Right renal pelvis (tissue), 4 donors: ENCODE measurements at places on chromosomes 12 and 14. TPM values are rescaled to one million over a fixed set of nuclear protein-coding genes. Genes with fewer than 3 reads are reported as not detected.

DNA sequence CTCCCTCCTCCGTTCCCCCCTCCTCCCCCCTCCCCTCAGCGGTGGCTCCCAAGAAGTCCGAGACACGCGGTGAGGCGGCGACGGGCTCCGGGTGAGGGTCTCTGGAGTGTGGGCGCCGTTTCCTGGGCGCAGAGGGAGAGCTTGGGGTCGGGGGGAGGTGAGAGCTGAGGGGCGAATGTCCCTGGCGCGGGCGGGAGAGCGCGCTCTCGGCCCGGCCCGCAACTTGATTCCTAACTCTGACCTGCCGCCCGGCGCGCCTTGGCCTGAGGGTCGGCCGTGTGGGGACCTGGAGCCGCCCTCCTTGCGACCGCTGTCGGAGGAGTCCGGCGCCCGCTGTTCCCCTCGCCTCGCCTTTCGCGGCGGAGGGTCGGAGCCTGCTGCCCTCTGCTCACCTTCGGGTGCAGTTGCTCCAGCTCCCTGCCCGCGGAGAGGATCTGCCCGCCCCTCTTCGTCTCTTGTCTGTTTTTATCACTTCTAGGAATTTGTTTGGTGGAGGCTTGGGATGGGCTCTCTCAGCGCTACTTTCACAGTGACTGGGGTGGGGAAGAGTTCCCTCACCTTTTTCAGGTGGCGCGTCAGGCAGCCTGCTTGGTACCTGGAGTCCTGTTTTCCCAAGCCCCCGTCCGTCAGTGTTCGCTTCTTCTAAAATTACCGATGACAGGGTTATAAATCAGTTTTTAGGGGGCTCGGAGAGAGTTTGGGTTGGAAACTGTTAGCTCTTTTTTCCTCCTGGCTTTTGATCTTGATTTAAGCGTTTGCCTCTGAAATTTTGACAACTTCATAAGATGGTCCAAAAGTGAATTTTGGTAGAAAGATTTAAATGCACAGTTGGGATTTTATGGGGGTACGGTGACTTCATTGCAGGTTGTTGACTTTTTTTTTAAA, 495 bp downstream of the ADIPOR2 start:
- peak; percentile 48 for DNase-seq

DNA sequence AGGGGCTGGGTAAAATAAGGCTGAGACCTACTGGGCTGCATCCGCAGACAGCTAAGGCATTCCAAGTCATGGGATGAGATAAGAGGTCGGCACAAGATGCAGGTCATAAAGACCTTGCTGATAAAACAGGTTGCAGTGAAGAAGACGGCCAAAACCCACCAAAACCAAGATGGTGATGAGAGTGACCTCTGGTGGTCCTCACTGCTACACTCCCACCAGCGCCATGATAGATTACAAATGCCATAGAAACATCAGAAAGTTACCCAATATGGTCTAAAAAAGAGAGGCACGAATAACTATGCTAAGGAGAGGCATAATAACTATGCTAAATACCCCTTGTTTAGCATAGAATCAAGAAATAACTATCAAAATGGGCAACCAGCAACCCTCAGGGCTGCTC, 46.2 kb upstream of the MAP3K9 start:
- DNase-seq, result no peak

Gene AMDHD1
- polyA plus RNA-seq, result 1.2 TPM

DNA sequence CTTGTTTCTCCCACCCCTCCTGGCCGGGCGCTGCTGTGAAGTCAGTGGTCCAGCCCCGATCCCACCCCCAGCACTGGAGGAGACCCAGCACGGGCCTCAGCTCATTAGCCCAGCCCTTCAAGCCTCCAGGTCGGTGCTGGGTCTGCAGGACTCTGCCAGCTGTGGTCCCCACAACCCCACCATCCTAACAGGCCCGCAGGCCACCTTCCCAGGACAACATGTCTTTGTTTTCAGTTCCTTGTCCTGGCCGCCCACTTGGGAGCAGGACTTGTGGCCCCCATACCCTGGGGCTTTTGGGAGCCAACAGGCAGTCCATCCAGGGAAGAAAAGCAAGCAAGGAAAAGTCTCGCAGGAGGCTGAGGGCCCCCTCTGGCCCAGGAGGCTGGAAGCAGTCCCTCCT, 60.0 kb downstream of the HRK start:
- DNase-seq, result no peak

Gene PLA2G1B
- 0.37 TPM for polyA plus RNA-seq

Gene BLTP3B
- polyA plus RNA-seq, result 24.3 TPM

Gene GALNT9
- 8.8 TPM for polyA plus RNA-seq

Gene KRT6C
- not detected for polyA plus RNA-seq

DNA sequence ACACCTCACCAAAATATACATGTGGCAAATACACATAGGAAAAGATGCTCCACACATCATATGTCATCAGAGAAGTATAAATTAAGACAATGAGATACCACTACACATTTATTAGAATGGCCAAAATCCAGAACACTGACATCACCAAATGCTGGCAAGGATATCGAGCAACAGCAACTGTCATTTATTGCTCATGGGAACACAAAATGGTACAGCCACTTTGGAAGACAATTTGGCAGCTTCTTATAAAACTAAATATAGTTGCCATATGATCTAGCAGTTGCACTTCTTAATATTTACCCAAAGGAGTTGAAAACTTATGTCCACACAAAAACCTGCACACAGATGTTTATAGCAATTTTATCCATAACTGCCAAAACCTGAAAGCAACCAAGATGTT, 7.0 kb upstream of the KCNK13 start:
- DNase-seq, result no peak

DNA sequence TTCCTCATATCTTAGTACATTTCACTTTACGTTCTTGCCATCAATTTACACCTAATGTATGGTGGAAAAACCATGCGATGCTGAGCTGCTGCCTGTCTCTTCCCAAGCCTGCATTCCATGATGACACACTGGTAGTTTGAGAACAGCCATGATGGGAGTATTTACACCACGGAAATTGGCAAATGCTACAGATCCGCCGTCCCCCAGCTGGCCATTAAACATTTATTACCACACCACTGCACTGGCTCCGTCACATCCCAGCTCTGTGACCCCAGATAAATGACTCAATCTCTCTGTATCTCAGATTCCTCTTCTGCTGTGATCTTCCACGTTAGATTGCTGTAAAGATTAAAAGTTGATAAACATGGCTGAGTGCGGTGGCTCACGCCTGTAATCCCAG, 13.9 kb downstream of the ESRRB start:
- DNase-seq, result no peak

Gene SLC6A15
- 0.38 TPM for polyA plus RNA-seq

DNA sequence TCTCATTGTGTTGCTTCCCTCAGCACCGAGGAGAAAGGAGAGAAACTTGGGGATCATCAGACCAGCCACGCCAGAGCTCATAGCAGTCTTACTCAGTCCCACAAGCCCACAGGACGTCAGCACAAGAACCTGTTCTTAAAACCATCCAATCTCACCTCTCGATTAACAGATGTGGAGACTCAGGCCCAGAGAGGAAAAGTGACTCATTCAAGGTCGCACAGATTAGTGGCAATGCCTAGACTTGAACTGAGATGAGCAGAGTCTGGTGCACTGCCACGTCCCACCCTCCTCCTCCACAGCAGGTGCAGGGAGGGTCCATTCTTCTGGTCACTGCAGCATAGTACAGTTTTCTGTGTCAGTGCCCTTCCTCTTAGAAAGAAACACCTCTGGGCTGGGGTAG, 154.9 kb upstream of the PZP start:
- no peak for DNase-seq

GRCh38 chr12:129184127-129184928, 331.1 kb downstream of the GLT1D1 start:
- DNase-seq, result peak; percentile 12

GRCh38 chr14:80681651-80682050, 259.9 kb downstream of the CEP128 start:
- no peak for DNase-seq

- DNase-seq, result peak; percentile 44
Measured at GRCh38 chr12:69639400-69640016, 28.8 kb upstream of the LRRC10 start.

- no peak for DNase-seq
Measured at GRCh38 chr14:104775073-104775489, 20.5 kb downstream of the AKT1 start.

DNA sequence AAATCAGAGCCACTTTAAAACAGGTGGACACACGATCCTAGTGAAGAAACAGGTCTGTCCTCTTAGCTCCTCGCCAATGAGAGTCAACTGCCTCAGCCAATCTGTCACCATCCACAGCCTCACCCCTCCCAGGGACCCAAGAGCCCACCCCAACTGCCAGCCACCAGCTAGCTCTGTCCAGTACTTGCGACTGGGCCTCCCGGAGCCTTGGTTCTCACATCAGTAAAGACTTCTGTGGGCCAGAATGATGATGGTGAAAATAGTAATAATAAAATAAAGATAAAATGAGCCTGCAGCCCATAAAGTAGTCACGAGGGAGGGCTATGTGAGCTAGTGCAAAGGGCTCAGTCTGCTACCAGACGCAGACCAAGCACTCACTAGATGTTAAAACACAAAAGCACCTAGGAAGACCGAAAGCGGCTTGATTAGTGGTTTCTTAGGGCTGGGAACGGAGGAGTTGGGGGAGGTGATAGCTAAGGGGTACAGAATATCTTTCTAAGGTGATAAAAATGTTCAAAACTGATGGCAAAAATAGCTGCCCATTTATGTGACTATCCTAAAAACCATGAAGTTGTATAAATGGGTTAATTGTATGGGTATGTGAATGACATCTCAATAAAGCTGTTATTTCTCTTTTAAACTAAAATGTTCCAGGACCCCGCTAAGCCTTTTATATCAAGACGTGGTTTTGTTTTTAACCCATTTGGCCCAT, 39.8 kb downstream of the ACTN1 start:
- no peak for DNase-seq

DNA sequence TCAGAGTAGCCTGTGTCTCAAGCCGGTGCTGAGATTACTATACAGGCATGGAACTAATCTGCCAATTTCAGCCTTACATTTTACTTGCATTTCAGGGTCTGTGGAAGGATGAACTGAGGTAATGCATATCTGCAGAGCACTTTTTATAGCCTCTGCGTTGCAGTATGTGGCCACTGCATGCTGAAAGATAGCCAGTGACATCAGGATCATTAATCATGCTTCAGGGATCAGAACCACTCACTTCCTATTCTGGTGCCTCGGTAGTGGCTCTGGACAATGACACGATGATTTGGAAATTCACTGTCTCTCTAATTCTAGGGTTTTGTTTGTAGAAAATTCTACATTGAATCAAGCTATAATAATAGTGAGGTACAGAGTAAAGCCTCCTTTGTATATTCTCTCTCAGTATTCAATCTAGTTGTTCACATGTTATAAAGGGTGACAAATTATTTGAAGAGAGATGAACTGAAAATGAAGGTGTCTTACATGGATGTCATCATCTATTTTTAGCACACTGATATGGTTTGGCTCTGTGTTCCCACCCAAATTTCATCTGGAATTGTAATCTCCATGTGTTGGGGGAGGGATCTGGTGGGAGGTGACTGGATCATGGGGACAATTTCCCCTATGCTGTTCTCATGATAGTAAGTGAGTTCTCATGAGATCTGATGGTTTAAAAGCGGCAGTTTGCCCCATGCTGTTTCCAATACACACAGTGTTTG, 554.3 kb upstream of the MIS18BP1 start:
- no peak for DNase-seq

Gene CDK17
- 33.3 TPM for polyA plus RNA-seq

DNA sequence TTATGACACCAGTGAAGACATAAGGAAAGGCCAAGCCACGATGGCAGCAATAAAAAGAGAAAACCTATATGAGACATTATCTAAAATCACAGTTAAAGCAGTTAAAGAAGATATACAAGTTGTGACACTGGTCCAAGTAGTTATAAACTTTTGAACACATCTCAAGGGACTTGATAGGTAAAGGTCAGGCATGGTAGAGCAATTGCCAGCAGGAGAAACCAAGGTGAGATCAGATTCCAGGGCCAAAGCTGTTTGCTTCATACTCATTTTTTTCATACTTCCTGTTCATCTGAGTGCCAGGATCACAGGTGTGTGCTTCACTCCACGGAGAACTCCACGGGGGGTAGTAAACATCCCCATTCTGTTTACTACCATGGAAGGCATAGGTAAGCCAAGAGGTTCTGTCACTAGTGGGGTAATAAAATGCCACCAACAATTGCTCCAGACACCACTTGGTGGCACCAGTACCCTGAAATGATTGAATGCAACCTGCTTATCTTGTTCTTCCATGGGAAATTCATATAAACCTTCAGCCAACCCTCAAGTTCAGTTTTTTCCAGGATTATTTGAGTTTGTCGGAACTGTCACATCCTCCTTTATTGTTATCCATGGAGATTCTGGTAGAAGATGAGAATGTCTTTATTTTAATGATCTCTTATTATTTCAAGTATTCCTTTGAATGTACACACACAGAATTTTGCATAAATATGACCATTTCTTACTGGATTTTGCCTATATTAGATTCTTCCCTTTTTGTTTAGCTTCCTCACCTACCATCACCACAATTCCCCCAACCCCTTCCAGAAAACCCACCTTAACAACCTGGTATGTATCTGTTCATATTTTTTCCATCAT, 59.2 kb upstream of the TSPAN8 start:
- no peak for DNase-seq

- DNase-seq, result no peak
Measured at GRCh38 chr12:9343731-9344130, 135.5 kb upstream of the PZP start.

- no peak for DNase-seq
Measured at GRCh38 chr14:39880965-39881364, 448.7 kb upstream of the FBXO33 start.

Gene TSPAN9
- polyA plus RNA-seq, result 90.1 TPM

Gene SPTSSA
- polyA plus RNA-seq, result 40.6 TPM

Gene SLC35F4
- 3.3 TPM for polyA plus RNA-seq

DNA sequence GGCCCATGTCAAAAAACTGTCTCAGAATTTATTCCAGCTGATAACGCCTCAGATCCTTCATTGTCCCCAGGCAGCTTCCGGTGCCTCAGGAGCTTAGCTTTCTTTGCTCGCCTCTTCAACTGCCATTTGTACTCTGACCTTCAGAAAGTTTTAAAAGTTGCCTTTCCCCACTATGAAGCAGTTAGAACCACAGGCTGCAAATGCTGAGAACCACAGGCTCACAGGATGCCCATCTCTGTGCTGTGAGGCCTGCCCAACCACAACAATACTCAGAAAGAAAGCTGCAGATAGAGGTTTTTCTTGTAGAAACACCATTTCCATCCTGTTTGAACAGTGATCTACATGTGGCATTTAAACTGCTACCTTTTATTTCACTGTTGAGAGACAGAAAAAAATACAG, 131.1 kb downstream of the PRKCH start:
- no peak for DNase-seq

Gene AMHR2
- polyA plus RNA-seq, result 0.21 TPM

- no peak for DNase-seq
Measured at GRCh38 chr14:59091976-59092375, 96.5 kb upstream of the DAAM1 start.

Gene FOXA1
- polyA plus RNA-seq, result 5.0 TPM

Gene NIN
- 30.2 TPM for polyA plus RNA-seq
